ENCODE measurements at places on chromosomes 5 and 9. TPM values are rescaled to one million over a fixed set of nuclear protein-coding genes. Genes with fewer than 3 reads are reported as not detected.

DNA sequence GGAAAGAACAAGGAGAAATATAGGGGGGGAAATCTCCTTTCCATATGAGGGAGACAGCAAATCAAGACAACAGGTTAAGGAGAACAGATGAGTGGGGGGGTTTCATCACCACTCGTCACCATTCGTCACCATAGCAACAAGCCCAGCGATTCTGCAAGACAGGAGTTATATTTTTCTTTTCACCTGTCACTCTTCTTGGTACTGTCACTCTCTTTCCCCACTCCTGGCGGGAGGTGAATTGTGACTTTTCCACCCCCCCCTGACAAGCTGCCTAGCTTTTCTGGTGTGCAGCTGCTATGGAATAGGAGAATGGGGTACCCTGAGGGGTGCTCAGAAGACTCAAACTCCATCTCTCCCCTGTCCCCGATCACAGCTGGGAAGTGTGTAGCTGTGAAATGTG lies 239.9 kb downstream of the FAM114A2 start:
- DNase-seq = no peak

- DNase-seq = no peak
Measured at GRCh38 chr5:1101961-1102713, 9.7 kb downstream of the SLC12A7 start.

GTF2H2C gene
- 32.9 TPM for polyA plus RNA-seq

DNA sequence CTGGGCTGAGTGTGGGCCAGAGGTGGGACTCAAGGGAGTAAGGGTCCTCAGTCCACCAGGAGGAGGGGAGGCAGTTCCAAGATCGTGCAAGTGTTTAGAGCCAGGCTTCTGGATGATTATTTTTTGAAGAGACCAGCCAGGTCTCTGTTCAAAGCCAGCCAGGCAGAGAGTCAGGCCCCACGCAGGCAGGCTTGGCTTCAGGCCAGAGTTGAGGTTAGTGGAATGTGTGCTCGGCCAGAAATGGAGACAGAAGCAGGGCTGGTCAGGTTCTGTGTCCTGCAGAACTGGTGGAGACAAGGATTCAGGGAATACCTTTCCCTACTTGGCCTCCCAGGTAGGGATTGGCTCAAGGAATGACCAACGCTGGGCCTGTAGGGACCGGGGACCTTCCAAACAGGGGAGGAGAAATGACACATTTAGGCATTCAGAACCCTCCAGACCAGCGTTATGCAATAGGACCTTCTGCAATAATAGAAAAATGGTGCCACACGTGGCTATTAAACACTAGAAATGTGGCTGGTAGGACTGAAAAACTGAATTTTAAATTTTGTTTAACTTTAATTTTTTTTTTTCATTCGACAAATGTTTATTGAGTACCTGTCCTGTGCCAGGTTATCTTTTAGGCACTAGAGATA lies 106.2 kb downstream of the CMYA5 start:
- DNase-seq = no peak

GRCh38 chr5:72377910-72378638 lies 57.9 kb downstream of the PTCD2 start:
- DNase-seq = no peak

- DNase-seq = no peak
Measured at GRCh38 chr5:149060325-149060724, 2.5 kb downstream of the SH3TC2 start.

- no peak for DNase-seq
Measured at GRCh38 chr5:143448518-143448917, 45.0 kb upstream of the NR3C1 start.

DNA sequence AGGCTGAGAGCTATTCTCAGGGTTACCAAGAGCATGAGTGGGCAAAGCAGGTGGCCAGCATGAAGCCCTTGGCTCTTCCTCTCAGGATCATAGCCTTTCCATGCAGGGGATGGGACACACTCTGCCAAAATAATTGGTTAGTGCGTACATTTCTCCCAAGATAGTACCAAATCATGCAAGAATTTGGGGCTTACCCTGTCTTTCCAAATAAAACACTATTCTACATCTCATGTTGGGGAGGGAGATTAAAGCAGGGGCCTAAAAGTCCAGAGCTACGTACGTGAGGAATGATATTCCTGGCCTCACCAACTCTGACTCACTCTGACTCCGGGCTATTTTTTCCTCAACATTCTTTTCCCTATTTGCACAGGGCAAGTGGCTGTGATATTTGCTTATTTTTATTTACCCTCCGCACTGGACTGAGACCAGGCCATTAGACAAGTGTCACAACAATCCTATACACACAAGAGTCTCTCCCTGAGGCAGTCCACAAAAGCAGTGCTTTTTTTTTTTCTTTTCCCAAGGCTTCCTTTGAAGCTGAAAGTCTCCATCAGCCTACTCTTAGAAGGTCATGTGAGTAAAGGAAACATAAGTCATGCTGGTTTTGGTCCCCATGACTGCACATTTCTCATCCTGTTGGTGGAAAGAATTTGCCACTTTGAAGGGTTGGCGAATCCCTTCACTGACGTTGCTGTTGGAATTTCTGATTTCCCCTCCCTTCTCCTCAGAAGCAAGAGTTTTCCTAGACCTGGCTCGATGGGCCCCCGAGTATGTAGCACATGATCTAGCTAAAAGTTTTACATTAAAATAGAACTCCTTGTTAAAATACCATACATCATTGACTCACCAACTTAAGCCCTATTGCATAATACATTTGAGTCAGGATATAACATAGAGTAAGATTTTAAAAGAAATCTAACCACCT lies 40.0 kb downstream of the TMEM252 start:
- DNase-seq = no peak

MRNIP gene
- 34.9 TPM for polyA plus RNA-seq

GRCh38 chr5:163880302-163880701 lies 374.9 kb downstream of the MAT2B start:
- DNase-seq = no peak

ESM1 gene
- polyA plus RNA-seq = 10.8 TPM

- no peak for DNase-seq
Measured at GRCh38 chr9:136860529-136860928, 5.6 kb downstream of the EDF1 start.

- no peak for DNase-seq
Measured at GRCh38 chr9:97895695-97896332, 26.5 kb downstream of the TRMO start.

GRCh38 chr5:171627936-171628632 lies 157.5 kb upstream of the SMIM23 start:
- DNase-seq = no peak

PCDHGB5 gene
- 11.5 TPM for polyA plus RNA-seq

GRCh38 chr9:78314953-78315870 lies 18.3 kb downstream of the PSAT1 start:
- no peak for DNase-seq

DNA sequence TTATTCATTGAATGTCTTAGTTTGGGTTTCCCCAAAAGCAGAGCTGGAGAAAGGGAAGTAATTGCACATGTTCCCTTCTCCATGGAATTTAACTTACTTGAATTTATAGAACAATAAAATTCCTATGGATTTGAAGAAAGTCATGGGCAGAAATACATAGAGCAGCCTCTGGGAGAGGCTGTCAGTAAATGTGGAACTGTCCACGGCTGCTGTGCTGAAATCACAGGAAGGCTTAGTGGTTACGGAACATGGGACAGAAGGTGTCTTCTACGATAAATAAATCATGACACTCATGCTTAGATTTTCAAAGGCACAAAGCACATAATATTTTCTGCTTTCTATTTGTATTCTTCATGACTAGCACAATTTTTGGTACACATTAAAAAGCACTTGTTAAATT lies 440.6 kb upstream of the IZUMO3 start:
- DNase-seq = no peak

- DNase-seq = no peak
Measured at GRCh38 chr5:143279698-143280097, 123.8 kb downstream of the NR3C1 start.

DNA sequence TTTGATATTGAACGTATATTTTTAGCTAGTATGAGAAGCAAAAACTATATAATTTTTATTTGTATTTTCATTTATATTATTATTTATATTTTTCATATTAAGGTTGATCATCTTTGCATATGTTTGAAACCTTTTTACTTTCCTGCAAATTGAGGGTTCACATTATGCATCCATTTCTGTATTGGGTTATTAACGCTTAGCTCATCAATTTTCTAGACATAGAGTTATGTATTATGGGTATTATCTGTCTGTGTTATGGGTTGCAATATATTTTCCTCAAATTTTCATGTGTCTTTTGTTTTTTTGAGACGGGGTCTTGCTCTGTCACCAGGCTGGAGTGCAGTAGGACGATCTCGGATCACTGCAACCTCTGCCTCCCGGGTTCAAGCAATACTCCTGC lies 2377.0 kb upstream of the WWC1 start:
- DNase-seq = no peak

DNA sequence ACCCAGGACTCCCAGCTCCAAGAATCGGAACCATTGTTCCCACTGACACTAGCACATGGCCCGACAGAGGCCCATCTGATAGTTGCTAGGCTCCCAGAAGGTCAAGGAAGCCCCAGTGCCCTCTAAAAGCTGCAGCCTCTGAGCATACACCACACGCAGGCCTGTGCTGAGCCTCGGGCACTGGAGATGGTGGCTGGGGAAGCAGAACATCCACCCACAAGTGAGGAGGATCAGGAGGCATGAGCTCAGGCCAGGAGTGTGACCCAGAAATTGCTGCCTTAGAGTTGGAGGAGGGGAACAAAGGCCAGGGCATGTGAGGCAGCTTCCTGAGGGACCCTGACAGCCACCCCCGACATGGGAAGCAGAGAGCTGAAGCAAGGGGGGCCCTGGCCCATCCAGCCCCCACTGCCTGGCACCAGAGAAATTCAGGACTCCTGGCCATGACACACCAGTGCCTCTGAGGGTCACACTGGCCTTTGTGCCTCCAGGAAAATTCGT lies 21.4 kb downstream of the IPPK start:
- DNase-seq = no peak

CERCAM gene
- 30.6 TPM for polyA plus RNA-seq

- DNase-seq = no peak
Measured at GRCh38 chr9:124501771-124502320, 5.4 kb downstream of the NR5A1 start.

- no peak for DNase-seq
Measured at GRCh38 chr5:149314571-149315111, 30.7 kb upstream of the GRPEL2 start.

DNA sequence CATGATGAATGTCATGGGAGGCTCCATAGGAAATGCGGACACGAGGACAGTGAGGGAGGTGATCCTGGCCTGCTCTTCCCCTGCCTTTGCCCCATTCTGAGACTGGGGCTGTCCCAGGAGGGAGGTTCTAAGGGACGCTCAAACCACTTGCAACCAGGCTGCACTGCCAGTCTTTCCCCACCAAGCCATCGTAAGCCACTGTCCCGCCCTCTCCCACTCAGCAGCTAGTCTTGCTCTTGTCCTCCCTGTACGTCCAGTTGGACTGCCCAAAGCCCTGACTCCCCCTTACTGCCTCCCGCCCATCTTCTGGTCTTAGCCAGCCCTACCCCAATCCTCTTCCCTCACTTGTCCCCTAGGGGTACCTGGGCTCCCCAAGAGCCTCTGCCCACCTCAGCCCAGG lies 115.7 kb downstream of the FSTL4 start:
- no peak for DNase-seq

ADAMTSL1 gene
- polyA plus RNA-seq = 14.2 TPM

- DNase-seq = no peak
Measured at GRCh38 chr5:1966461-1966860, 83.7 kb upstream of the IRX4 start.

TRIP13 gene
- 16.1 TPM for polyA plus RNA-seq

KCNMB1 gene
- 1.5 TPM for polyA plus RNA-seq

GRCh38 chr9:106621313-106622163 lies 241.4 kb upstream of the ZNF462 start:
- DNase-seq = no peak

- no peak for DNase-seq
Measured at GRCh38 chr9:136650648-136651047, 12.1 kb upstream of the EGFL7 start.

PTPRD gene
- polyA plus RNA-seq = 117 TPM

LPCAT1 gene
- polyA plus RNA-seq = 43.8 TPM

CTSV gene
- 29.8 TPM for polyA plus RNA-seq

- no peak for DNase-seq
Measured at GRCh38 chr9:132864691-132865090, 13.4 kb downstream of the AK8 start.

DNA sequence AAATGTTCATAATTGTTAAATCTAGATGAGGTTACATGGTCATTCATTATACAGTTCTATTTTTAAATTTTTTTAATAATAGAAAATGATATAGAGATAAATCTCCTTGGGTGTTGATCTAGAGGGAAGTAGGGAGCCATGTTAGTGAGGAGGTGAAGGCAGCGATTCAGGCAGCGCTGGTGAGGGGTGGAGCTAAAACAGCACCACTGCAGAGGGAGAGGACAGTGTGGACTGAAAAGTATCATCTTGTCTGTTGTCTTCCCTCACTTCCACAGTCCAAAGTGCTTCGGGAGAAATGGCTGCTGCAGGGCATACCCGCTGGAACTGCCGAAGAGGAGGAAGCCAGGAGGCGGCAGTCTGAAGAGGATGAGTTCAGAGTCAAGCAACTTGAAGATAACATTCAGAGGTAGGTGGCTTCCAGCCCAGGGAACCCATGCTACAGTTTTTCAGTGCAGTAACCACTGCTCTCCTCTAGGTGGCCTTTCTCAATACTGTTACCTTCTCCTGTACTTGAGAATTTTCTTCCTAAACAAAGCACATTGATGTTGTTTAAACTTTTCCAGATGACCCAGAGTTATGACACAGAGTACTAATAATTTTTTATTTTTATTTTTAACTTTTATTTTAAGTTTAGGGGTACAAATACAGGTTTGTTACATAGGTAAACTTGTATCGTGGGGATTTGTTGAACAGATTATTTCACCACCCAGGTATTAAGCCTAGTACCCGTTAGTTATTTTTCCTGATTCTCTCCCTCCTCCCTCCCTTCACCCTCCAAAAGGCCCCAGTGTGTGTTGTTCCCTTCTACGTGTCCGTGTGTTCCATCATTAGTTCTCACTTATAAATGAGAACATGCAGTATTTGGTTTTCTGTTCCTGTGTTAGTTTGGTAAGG lies 100.5 kb downstream of the PALM2AKAP2 start:
- no peak for DNase-seq

CCL27 gene
- polyA plus RNA-seq = 0.44 TPM

DNA sequence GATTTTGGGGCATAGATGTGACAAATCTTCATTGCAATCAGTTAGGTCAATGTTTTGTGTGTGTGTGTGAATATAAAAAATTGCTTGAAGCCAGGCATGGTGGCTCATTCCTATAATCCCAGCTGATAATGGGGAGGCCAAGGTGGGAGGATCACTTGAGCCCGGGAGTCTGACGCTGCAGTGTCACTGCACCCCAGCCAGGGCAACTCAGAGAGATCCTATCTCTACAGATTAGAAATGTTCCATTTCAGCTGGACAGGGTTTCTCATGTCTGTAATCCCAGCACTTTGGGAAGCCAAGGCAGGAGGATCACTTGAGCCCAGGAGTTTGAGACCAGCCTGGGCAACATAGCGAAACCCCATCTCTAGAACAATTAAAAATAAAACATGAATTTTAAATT lies 11.5 kb downstream of the OR2V2 start:
- DNase-seq = no peak

SPATA31C1 gene
- 0.55 TPM for polyA plus RNA-seq

GRCh38 chr9:91423785-91424402 lies at the start of gene NFIL3:
TSS of gene NFIL3 (minus strand) at chr9:91423832. CDS start at chr9:91410734, 13,098 bp downstream.
- DNase-seq = no peak
